Activated CD8-positive, alpha-beta memory T cell treated with anti-CD3 and anti-CD28 coated beads, Interleukin-2, amount 50 U/mL, for 48 hours (primary cell): ENCODE measurements at places on chromosomes 6 and 20.

- DNase-seq = no peak
These were observed 187.0 kb downstream of the HDGFL1 start for GRCh38 chr6:22756365-22756764.

GRCh38 chr6:115894426-115894992, 166.2 kb downstream of the FRK start:
- no peak for DNase-seq

GRCh38 chr20:9516234-9516871, 2.0 kb downstream of the LAMP5 start:
- no peak for DNase-seq

GRCh38 chr6:29294499-29294914, 7.0 kb upstream of the OR14J1 start:
- no peak for DNase-seq

DNA sequence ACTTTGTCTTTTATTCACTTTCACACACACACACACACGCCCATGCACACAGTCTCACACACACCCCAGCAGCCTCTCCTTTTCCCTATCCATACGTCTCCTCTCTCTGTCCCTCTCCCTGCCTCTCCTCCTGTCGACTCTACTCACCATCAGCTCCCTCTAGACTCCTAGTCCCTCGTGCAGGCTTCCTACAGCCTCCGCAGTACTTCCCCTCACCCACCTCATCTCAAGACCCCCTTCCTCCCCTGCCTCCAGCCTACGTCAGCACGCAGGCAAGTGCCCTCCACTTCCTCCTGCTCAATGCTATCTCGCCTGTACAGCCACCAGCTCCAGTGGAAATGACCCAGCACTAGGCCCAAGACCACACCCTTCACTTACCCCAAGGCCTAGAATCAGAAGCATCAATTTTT, 820 bp upstream of the TREML2 start:
- no peak for DNase-seq

- no peak for DNase-seq
These were observed 1.9 kb downstream of the FAM135A start for GRCh38 chr6:70415247-70415646.

- DNase-seq = no peak
These were observed 152.9 kb downstream of the INSM1 start for GRCh38 chr20:20520776-20521175.

DNA sequence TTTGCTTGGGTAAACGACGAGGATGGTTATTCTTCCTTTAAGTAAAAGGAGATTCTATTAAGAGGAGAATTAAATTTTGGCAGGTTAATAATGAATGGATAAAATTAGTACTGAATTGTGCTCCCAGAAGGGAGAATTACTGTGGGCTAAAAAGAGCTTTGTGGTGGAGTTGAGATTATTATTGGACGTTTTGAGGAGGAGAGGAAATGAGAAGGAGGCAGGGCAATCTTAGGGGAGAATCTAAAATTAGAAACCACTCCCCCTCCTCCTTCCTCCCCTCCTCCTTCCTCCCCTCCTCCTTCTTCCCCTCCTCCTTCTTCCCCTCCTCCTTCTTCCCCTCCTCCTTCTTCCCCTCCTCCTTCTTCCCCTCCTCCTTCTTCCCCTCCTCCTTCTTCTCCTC, 331.8 kb downstream of the PRL start:
- DNase-seq = no peak

DNA sequence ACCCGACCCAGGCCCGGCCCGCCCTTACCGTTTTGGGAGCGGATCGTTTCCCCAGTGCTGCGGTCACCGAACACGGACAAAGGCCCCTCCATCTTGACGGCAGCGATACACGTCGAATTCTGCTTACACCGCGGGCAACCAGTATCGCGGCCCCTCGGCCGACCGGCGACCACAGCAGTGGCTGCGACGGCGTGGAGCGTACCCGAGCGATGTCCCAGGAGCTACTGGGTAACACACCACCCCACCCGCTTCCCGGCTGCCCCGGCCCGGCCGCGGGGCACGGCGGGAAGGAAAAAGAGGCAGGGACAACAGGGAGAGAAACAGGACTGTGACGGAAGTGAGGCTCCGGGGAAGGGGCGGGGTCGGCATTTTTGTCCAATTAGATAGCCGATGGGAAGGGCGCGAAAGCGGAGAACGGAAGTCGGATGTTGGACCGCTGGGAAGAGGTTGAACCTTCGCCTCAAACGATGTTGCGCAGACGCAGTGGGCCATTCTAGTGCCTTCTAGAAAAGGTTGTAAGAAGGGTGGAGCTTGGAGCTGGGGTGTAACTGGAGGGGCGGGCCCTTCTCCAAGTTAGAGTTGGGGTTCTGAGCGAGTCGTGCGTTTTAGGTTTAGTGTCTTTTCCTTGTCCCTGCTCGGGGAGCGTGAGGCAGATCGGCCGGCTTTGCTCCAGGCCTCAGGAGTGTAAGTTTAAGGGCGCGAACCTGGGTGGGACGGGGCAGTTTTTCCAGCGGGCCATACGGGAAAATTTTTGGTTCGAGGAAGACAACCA, at the start of gene TCP1:
TCP1 (minus strand) TSS at position 226 of the 772 bp plus-strand sequence; CDS start at position 92, 134 bp downstream.
- peak; percentile 97 for DNase-seq

- no peak for DNase-seq
These were observed 120.4 kb upstream of the GGTLC1 start for GRCh38 chr20:24109008-24109407.

- DNase-seq = peak; percentile 76
These were observed 802 bp downstream of the HDAC2 start for GRCh38 chr6:113969888-113970804.

DNA sequence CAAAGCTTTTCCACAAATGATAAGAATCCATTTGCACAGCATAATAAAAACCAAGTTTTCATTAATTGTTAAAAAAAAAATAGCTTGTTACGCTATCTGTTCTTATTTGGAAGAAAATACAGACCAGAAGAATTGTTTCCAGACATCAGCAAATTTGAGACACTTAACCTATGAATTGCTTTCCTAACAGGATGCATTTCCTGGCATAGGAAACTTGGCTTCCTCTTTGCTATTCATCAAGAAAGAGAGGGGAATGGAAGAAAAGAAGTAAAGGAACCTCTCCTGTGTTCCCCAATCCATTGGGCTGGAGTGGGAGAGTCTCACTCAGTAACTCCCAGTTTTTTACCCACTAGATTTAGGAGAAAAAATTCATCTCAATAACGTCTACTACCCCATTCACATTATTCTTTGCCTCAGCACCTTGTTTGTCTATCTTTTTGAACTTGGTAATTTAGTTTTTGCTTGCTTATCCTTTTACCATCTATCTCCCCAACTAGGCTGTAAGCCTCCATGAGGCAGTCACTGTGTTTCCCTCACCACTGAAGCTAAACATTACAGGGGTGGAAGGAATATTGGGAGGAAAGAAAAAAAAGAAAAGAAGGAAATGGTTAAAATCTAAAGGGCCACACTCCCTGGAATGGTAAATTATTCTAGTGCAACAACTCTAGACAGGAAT, 150.3 kb downstream of the COL21A1 start:
- DNase-seq = no peak

DNA sequence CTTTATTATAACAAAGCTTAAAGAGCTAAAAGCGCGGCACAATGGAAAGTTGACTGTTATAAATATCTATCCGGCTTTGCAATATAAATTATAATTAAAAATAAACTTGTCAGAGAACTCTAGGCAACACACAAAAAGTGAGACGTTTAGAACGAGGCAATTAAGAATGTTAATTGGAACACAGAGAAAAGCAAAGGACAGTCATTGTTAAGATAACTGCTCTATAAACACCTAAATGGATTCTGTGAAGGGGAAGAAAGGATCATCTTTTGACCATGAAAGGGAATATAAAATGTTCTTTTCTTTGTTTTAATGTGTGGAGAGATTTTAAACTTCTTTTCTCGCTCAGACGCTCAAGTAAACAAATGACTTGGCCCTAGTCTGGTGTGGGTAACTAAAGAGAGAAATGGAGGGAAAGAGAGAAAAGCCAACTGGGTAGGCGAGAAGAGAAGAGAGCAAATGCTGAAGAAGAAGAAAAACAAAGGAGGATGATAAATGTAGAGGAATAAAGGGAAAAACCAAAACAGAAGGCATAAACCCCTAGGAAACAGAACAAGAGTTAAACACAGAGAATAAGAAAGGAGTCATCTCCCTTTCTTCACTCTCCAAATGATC, 9.3 kb upstream of the SALL4 start:
- DNase-seq = no peak

DNA sequence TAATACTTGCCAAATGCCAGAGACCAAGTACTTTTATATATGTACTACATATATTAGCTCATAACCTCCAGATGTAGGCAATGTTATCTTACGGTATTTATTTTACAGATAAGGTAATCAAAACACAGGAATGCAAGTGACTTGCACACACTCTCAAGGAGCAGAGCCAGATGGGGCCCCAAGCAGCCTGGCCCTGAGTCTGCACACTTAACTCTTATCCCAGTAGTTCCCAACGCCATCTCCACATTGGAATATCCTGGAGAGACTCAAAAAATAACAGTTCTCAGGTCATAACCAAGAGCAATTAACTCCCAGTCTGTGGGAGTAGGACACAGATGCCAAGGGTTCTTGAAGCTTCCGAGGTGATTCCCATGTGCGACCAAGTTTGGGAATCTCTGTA, 398.7 kb downstream of the PHF3 start:
- DNase-seq = no peak

GRCh38 chr20:49380337-49380780, 102.1 kb downstream of the KCNB1 start:
- no peak for DNase-seq

DNA sequence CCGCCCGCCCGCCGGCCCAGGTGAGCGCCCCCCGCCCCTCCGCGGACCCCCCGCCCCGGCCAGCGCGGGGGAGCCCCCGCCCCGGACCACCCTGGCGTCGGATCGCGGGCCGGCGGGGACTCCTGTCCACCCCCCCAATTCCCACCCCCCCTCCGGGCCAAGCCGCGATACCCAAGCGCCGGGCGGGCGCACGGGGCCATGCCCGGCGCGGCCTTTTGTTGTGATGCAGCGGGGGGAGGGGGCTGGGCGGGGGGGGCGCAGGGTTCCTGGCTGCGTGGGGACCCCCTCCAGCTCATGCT, 245 bp downstream of the SRC start:
- DNase-seq = no peak

GRCh38 chr6:16762550-16763477, 1.6 kb upstream of the ATXN1 start:
- peak; percentile 77 for DNase-seq

GRCh38 chr20:14992153-14992552, 654.7 kb upstream of the FLRT3 start:
- DNase-seq = no peak

DNA sequence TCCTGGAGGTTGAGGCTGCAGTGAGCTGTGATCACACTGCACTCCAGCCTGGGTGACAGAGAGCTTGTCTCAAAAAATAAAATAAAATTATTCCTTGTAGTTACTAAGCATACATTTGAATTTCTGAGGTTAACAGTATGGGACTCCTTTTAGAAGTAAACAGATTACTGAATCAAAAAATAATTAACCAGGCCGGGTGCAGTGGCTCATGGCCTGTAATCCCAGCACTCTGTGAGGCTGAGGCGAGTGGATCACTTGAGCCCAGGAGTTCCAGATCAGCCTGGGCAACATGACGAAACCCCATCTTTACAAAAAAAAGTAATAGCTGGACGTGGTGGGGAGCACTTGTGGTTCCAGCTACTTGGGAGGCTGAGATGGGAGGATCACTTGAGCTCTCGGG, 22.1 kb upstream of the EEF1A1 start:
- no peak for DNase-seq

GRCh38 chr6:170111816-170112582, 178.9 kb downstream of the DLL1 start:
- DNase-seq = peak; percentile 38

- DNase-seq = no peak
These were observed 181.5 kb upstream of the TCF21 start for GRCh38 chr6:133707456-133707855.

DNA sequence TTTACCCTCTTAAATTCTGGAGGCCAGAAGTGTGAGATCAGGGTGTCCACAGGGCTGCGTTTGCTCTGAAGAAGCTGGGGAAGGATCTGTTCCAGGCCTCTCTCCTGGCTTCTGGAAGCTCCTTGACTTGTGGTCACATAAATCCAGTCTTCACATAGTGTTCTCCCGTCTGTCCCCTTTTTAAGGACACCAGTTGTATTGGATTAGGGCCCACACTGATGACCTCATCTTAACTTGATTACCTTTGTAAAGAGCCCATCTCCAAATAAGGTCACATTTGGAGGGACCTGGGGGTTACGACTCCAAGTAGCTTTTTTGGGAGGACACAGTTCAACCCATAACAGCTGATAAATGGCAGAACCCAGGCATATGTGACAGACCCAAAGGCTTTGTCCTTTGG, 20.0 kb upstream of the WFDC2 start:
- DNase-seq = no peak

GRCh38 chr6:25447570-25447929, 168.4 kb downstream of the CARMIL1 start:
- no peak for DNase-seq

DNA sequence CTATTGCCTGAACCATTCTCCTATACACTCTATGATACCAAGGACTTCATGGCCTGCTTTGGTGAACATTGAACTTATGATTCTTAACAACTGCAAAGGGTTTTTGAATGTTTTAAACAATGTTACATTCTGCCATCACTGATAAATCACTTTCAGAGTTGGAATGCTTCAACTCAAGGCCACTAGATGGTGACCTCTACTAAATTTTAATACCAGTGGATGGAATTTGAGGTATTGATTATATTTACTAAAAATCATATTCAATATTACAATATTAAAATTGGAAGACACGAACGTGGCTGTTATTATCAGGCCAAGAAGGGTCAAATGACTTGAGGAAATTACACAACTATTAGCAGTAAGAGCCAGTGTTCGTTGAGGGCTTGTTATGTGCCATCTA, 18.6 kb downstream of the MYCT1 start:
- no peak for DNase-seq

- no peak for DNase-seq
These were observed 22.3 kb upstream of the RSPO3 start for GRCh38 chr6:127096167-127096566.

- no peak for DNase-seq
These were observed 97.2 kb upstream of the MAP7 start for GRCh38 chr6:136647363-136647852.

DNA sequence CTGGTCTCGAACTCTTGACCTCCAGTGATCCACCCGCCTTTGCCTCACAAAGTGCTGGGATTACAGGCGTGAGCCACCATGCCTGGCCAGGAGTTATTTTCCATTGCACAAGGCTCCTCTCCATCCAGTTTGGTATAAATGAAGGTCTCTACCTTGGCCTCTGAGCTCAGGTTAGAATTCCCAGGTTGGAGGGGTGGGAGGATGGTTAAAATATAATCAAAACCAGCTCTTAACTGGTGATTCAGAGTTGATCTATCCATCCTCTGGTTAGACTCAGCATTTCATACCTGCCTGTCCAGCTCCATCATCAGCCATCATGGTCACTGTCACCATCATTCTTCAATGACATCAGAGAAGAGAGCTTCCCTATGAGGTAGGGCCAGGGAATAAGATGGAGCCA, 2.6 kb upstream of the SLC22A7 start:
- DNase-seq = no peak

- no peak for DNase-seq
These were observed 53.9 kb downstream of the CDK19 start for GRCh38 chr6:110761371-110761770.
